ENCODE measurements at places on chromosomes 2 and 18.
A peak's percentile ranks its signal among the peaks of the same experiment; 100 is the strongest.

DNA sequence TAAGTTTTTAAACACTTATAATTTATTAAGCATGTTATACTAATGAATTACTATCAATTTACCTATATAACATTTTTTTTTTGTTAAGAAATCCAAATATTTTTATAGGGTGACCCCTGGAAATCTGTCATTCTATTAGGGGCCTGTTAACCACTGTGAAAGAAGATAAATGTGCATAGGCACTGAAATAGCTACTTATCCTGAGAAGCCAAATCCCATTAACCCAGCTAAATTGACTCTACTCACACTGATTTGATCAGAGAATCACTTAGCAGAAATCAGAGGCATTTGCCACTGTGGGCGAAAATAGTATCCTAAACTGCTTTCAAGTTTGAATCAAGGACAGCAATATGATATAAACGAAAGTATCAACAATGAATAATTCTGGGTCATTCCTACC is 90.0 kb upstream of the GULP1 start:
- DNase-seq = no peak

GRCh38 chr18:38310936-38311335 is 745.3 kb upstream of the CELF4 start:
- DNase-seq = no peak

- DNase-seq = no peak
Observed at GRCh38 chr18:71832946-71833617, 711.1 kb downstream of the CBLN2 start.

DNA sequence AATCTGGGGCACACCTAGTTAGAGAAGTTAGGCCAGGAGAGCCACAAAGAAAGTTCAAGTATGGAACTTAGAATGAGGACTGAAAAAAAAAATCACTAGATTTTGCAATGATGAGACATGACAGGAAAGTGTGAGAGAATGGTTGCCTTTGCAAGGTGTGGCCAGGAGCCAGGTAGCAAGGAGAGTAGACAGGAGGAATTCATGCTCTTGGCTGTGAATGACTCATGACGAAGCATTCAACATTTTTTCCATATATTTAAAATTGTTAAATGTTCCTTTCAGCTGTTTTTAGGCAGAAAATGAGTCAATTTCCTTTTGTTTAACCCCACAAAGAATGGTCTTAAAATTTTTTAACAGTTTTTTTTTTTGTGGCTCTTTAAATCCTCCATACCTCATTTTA is 636.9 kb downstream of the PLCL1 start:
- DNase-seq = no peak

DNA sequence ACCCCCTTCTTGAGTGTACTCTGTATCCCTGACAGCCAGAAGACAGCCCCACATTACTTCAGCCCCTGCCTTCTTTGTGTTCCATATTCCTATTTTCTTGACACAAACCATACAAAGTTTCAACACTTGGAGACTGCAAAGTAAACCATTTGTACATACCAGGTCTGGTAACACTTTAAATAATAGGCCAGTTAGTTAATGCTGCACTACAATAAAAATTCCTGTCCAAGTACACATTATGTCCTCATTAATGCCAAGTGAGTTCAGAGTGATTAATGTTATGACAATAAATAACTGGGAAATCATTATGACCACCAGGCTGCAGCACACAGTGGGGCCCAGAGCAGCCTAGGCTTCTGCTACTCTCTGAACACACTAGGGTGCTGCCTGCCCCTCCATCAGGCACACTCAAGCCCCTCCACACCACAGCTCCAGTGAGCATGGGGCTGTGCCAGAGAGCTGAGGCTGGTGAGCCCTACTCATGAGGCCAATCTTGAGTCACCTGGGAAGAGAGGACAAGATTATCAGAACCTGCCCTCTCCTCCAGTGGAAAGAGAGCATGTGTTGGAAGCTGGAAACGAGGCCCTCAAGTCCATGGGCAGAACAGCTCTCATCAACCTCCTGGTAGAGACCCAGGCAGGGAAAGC is 138.7 kb downstream of the TTC32 start:
- no peak for DNase-seq

GRCh38 chr2:226756131-226756530 is 43.5 kb downstream of the IRS1 start:
- no peak for DNase-seq

DNA sequence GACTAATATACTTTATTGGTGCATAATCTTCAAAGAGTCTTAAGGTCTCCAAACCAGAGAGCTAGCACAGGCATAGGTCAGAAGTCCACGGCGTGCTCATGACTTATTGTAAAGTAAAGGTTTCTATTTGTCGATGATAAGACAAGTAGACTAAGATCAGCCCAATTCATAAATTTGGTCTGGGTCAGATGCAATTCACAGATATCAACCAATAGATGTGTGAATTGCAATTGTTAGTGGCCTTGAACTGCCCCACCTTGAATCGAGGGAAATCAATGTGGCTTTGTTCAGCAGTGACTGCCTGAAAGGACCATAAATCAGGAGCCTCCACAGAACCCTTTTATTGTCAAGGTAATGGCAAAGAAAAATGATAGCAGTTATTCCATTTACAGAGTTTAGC is 39.1 kb upstream of the CPS1 start:
- DNase-seq = no peak

DNA sequence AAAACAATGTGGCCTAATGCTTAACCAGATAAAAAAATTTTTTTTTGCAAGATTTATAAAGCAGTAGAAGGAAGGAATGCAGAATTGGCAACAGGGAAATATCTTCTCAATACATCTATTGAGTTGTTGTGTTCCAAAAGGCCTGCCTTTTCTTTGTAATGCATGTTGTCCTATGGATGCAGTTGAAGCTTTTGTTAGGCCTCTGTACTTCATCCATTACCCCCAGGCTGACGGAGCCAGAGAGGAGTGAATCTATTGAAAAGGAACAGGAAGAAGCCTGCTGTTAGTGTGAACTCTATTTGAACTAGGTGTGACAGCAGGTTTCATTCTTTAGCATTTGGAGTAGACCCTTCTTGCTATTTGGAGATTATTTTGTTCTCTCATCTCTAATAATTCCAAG is 56.5 kb downstream of the MTX2 start:
- no peak for DNase-seq

DNA sequence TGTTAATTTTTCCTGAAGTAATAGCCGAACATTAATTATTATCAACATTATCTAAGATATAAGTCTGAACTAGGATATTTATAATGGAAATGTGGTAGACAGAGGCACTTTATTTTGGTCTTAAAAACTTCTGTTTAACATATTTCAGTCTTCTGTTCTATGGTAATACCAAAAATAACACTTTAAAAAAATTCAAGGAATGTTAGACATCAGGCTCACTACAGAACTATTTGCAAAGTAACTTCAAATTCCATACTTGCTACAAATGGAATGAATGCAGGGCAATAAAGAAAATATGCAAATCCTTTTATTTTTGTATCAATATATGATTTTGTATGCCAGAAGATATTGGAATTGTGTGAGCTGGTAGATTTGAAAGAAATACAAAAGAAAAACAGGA is 345.5 kb upstream of the DSEL start:
- no peak for DNase-seq

- DNase-seq = no peak
Observed at GRCh38 chr2:182043861-182044260, 58.2 kb downstream of the PPP1R1C start.

- no peak for DNase-seq
Observed at GRCh38 chr2:10369269-10370255, 66.9 kb downstream of the HPCAL1 start.

- no peak for DNase-seq
Observed at GRCh38 chr18:45359275-45360009, 255.8 kb upstream of the SLC14A2 start.

- peak; percentile 88 for DNase-seq
Observed at GRCh38 chr2:120312860-120313694, 32.9 kb upstream of the INHBB start.

DNA sequence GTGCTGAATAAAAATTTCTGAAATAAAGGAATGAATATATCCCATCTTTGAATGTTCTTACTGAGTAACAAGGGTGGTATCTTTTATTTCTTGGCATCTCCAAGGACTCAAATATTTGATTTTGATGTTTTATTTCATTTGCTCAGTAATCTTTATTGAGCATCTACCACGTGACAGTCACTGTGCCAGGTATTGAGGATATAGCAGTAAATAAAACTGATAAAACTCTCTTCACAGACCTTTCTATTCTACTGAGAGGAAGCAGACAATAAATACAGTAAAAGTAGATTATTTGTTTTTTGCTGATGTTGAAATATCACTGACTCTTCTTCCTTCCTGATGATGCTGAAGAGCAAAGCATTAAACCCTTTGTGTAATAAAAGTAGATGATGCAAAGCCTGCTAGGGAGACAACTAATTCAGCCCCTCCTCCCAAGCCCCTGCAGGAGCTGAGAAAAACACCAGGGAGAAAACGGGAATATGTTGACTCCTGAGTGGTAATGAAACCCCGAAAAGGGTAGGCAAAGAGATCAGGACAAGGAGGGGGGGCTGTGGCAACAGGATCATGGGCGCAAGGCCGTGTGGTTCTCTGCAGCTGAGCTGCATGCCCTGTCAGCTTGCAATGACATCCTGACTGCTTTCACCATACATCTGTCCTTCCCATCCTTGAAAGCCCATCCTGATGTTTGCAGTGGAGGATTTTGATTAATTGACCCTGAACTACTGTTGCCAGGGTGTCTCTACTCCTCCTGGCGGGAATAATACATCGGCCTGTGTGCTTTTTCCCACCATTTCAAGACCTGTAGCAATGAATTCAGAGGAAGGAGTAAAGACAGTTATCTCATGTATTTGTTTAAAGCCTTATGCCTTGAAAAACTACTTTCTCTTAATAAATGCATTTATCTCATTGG is 117.4 kb downstream of the EML6 start:
- DNase-seq = no peak

GRCh38 chr2:75608684-75609333 is 37.8 kb upstream of the MRPL19 start:
- peak; percentile 78 for DNase-seq

GRCh38 chr18:23059541-23060465 is 75.5 kb upstream of the CABLES1 start:
- DNase-seq = no peak

- no peak for DNase-seq
Observed at GRCh38 chr2:229206548-229206947, 64.5 kb downstream of the PID1 start.

GRCh38 chr2:138779781-138780445 is at the start of gene NXPH2:
NXPH2 (minus strand) TSS chr2:138780390; CDS start chr2:138780241, 149 bp downstream.
- peak; percentile 67 for DNase-seq

DNA sequence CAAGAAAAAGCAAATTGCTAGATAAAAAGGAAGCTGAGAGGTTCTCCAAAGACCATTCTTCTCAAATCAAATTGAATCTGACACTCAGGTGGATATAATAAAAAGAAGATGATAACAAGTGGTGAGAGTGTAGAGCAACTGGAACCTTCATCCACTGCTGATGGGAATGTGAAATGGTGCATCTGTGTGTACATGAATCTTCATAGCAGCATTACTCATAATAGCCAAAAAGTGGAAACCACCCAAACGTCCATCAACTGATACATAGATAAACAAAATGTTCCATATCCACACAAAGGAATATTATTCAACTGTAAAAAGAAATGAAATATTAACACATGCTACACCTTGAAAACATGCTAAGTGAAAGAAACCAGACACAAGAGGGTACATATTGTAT is 357.2 kb upstream of the EPHA4 start:
- DNase-seq = no peak

DNA sequence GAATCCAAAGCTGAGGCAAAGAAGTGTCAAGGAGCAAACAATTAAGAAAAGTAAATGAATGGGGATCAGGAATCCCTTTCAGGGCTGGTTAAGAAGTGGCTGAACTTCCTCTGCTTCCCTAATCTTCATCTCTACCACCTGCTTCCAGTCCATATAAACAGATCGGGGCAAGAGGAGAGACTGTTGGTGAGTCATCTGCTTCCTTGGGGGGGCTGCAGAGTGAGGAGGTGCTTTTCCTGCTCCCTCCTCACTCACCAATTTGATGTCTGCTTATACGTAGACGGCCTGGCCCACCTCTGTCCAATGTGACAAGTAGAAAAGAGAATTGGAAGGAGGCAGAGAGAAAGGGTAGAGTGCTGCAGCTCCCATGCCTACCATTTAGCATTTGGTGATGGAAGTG is 68.4 kb downstream of the NAB1 start:
- DNase-seq = no peak

- DNase-seq = no peak
Observed at GRCh38 chr2:47721296-47721695, 61.6 kb upstream of the MSH6 start.

- DNase-seq = no peak
Observed at GRCh38 chr2:1915746-1916145, 171.4 kb upstream of the PXDN start.

DNA sequence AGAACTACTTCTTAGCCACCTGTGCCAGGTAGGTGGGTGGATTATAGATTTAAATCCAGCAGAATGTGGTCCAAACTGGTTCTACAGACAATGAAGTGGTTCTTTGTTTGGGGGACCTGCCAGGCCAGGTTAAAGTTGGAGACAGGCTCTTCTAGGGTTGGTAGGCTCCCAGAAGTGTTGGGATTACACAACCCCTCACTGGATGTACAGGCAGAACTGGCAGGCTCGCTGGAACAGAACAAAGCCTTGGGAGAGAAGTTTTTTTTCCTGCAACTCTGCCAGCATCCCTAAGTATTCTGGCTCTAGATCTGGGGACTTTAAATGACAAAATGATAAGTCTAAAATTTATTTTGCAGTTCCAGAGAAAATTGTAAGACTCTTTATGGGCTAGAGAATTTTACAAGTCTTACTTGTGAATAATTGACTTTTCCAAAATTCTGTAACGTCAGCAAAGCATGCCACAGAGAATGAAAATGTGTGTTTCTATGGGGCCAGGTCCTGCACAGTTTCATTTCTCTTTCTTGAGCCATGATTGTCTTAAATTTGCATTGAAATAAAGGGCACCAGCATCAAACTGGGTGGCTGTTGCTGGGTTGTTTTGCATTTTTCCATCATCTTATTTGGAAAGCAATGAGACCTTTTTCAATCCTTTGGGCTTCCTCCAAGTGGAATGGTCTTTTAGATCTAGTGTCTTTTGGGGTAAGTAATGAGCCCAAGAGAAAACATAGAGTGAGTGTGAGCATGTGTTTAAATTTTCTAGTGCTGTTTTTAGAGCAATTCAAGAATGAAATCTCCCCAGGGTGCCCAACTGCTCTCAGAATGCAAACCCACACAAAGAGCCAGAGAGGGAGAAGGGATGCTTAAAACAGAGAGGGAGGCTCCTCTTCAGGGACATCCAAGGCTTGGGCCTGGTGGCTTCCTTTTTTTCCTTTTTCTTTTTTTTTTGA is 32.4 kb upstream of the ATL2 start:
- no peak for DNase-seq

GRCh38 chr18:26549263-26550094 is 1.1 kb upstream of the KCTD1 start:
- peak; percentile 76 for DNase-seq

All from left forelimb (tissue), 1 donor.